Right kidney (tissue), 9 donors: ENCODE measurements at places on chromosomes 3 and 15.

DNA sequence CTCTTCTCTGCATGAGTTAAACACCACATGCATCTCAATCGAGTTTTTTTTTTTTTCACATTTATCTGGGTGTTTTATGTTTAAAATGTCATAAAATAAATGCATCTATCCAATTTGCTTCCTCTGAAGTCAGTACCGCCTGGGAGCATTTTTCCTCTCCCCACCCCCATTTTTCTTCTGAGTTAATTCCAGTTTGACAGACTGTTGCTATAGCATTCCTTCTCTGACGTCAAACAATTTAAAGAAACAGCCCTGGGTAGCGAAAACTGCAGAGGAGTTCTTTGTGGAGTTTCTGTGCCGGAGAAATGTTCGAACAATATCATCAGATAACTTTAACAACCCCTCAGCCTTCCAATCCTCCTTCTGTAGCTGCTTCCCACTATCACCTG, 900 bp upstream of the GNB4 start:
- DNase-seq: peak; percentile 58

GRCh38 chr3:18372786-18373405, 52.2 kb downstream of the SATB1 start:
- no peak for DNase-seq

DNA sequence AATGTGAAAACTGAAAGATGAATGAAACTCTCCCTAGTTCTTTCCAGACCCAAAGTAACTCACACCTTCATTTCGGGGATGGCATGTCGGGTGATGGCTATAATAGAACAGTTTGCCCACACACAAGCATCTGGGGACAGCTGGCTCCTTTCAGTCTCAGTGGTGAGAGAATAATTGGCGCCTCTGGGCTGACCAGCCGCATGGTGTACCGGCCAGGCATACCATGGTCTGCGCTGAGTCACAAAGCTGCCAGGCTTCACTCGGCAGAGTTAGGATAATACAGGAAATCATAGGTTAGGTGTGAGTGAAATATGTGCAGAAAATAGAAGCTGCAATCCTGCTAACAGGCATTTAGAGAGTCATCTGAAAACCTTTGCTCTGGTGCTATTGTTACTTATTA, 80.4 kb upstream of the IGF1R start:
- no peak for DNase-seq

DNA sequence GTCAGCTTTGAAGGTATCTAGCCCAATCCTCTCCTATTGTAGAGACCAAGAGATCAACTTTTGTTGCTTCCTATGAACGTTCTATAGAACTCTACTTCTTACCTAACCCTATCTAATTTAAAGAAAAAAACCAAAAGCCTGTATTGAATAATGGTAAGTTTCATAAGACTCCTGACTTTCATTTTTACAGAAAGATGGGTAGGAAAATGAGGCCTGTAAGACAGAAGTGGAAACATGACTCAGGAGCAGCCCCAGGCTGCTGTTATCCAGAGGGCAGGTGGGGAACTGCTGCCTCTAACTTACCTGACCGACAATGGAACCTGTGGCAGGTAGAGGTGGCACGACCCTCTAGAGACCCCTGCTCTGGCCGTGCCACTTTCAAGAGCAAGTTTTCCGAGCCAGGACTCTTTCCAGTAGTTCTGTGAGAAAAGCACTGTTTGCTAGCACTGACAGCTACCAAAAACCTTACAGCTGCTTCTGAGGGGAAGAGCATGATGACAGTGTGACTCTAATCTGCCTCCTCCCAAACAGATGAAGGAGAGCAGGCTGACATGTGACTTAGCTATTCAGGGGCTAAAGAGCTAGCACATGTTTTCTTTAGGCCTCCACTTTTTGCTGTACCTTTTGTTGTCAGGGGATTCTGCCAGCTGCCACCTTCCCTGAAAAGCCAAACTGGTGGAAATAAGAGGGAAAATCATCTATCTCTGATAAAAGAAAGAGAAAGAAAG, 17.5 kb downstream of the POPDC2 start:
- no peak for DNase-seq
